Stimulated activated CD4-positive, alpha-beta T cell treated with anti-CD3 and anti-CD28 coated beads, Interleukin-2, amount 100 ng/mL, for 4 hours (primary cell): ENCODE measurements at places on chromosomes 7 and 10.

DNA sequence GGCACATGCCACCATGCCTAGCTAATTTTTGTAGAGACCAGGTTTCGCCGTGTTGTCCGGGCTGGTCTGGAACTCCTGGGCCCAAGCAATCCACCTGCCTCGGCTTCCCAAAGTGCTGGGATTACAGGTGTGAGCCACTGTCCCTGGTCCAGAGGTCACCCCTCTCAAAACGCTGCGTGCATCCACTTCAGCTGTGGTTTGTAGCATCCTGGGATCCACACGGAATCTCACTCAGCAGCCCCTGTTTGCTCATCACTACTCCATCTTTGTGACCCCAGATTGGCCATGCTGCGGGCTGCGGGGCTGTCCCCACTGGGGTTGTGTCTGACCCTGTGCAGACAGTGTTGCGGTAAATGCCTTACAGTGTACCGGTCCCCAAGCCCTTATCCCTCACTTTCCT, 3.5 kb downstream of the INPP5A start:
- no peak for DNase-seq

DNA sequence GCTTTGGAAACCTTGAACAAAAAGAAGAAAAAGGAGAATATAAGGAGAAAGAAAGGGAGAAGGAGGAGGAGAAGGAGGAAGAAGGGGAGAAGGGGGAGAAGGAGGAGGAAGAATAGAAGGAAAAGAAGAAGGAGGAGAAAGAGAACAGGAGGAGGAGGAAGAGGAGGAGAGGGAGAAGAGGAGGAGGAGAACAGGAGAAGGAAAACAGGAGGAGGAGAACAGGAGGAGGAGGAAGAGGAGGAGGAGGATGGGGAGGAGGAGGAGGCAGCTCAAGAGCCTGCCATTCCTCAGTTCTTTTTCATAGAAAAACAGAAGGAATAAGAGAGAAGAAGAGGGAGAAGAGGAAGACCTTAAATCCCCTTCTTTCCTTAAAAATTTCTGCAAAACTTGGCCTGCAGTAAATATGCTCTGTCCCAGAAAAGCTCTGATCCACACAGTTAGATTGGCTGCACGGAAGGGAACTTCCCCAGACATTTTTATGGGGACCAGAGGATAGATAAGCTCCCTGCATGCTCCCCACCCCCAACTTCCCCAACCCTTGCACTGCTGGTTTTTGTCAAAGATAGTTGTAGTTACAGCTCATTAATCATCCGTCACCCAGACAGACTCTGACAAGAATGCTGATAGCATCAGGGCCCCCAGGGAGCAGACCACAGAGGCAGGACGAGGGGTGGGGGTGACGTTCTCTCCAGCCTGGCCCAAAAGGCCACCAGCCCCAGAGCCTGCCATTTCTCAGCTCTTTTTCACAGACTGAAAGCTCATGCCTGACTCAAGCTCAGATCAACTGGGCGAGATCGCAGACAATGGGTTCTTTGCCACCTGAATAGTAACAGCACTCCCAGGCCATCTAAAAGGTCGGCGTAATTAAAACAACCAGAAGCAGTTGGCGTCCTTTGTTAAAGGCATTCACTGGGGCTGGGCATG, 34.5 kb upstream of the LYZL1 start:
- no peak for DNase-seq

DNA sequence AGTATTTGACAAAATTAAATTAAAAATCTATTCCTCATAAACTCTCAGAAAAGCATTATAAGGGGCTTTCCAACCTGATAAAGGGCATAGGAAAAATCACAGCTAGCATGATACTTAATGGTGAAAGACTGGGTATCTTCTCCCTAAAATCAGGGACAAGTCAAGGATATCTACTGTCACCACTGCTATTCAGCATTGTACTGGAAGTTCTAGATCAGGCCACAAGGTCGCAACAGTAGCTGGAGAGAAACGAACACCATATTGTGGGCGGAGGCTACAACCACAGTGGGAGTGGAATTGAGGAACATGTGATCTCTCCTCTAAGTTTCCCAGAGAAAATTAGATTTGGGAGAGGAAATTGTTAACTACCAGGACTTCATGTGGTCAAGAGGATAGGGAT, 70.0 kb upstream of the NAMPT start:
- DNase-seq = no peak

DNA sequence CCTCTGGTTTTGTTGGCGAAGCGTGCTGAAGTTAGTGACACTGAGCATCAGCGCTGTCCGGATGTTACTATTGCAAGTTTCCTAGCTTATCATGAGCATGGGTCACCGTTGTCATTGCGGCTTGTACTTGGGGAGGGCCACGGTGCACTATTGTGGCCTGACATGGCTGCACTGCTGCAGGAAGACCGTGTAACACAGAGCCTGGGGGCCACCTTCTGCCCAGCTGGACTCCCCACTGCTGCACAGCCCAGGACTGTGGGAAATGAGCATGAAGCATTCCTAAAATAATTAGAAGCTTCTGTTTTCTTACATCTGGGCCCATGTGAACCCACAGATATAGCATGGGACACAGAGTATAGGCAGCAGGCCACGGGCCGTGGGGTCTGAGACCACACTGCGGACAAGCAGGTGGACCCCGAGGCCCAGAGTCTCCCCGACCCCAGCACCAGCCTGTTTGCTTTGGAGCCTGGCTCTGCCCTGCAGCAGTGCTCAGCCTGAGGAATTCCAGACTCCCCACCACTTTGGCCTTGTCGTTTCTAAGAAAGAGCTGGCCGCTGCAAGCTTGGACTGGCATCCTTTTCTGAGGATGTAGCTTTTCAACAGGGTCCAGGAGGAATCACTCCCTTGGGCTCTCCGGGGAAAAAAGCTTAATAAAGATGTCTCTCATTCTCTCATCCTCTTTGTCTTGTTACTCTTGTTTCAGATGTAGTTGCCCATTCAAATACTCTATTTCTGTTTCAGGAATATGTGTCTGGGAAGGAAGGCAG, 179.2 kb downstream of the CCDC3 start:
- no peak for DNase-seq

- DNase-seq = no peak
Observed at GRCh38 chr10:35092851-35093250, 2.7 kb upstream of the CUL2 start.

DNA sequence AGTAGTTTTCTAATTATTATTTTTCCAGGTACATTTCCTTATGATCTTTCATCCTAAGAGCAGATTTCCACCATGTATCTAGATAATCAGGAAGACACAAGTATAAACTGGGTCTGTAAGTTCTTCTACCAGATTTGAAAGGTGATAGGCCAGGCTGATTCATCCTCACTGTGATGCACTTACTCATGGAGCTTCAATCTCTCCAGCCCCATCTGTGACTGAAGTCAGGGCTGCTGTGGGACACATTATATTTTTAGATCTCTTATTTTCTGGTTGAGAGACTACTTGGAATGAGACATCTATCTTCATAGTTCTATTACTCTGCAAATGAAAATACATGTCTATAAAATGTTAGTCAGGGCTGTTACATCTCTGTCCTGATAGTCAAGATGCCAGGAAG, 85.5 kb upstream of the SLC25A13 start:
- DNase-seq = no peak

DNA sequence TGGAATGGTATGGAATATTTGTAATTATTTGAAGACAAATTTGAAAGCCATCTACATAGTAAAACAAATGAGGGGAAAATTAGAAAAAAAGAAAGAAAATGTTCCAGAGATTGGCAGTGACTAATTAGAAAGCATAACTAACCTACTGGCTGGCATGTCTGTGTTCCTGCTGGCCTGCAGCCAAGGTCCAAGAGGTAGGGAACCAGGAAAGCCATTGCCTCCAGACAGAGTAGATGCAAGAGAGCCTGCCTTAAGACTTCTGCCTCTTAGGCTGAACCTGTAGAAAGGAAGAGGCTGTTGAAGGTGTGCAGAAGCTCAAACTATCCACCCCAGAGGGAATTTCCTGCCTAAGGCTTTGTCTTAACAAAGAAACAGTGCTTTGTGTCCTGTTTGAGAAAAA, 982.0 kb downstream of the SORCS1 start:
- no peak for DNase-seq

DNA sequence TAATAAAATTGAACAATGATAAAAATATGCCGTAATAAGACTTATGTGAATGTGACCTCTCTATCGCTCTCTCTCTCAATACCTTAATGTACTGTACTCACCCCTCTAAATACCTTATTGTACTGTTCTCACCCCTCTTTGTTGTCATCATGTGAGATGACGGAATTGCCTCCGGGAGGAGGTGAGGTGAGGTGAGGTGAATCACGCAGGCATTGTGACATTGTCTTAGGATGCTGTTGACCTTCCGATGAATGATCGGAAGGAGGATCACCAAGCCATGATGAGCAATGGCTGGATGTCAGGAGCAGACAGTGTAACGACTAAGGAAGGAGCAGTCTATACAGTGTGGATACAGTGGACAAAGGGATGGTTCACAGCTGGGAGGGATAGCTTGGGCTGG, 87.4 kb upstream of the FAM20C start:
- no peak for DNase-seq
